ENCODE measurements at places on chromosomes 7 and 10.

- DNase-seq = no peak
These were observed 65.0 kb downstream of the POU6F2 start for GRCh38 chr7:39042670-39043069.

DNA sequence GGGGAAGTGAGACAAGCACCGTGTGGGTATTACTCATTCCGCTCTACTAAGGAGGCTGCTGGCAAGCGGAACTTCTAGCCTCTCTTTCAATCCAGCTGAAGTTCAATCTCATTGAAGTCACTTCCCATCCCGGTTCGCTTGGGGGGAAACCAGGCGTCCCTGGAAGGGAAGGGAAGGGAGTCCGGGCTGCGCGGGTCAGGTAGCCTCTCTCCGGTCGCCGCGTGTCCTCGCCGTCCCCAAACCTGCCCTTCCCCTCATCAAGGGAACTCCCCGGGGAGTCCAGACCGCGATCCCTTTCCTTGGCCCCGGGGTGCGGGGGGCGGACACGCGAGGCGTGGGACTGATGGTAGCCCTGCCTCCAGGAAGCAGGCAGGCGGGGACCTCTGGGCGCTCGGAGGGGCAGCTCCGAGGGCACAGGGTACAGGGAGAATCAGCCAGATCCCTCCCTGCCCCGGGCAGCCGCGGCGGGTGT, 598 bp upstream of the ZEB1 start:
- DNase-seq = peak; percentile 55

DNA sequence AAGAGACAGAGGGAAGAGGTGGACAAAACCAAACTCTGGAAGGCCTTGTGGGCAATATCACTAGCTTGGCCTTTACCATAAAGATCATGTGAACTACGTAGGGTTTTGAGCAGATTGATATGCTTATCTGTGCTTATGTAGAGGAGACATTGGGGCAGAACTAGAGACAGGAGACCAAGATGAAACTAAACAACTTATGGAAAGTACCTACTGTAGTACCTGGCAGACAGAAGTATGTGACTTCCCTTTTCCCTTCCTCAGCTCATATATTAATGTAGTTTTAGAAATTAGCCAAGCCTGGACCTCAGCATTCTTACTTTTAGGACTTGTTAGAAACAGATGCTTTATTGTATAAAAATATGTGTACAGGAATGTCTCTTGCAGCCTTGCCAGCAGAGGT, 14.0 kb upstream of the IL6 start:
- DNase-seq = no peak

DNA sequence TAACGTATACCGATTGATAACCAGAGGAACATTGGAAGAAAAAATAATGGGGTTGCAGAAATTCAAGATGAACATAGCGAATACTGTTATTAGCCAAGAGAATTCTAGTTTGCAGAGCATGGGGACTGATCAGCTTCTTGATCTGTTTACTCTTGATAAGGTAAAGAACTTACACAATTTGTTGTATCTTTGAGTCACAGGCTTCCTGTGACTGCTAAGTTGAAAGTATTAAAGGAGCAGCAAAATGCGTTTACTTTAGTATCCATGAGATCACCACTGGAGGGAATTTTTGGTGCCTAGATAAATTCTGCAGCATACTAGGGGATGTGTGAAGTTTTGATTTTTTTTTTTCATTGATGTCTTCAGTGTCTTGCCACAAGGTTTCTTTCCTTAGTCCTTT, 103.6 kb downstream of the BTAF1 start:
- DNase-seq = no peak

DNA sequence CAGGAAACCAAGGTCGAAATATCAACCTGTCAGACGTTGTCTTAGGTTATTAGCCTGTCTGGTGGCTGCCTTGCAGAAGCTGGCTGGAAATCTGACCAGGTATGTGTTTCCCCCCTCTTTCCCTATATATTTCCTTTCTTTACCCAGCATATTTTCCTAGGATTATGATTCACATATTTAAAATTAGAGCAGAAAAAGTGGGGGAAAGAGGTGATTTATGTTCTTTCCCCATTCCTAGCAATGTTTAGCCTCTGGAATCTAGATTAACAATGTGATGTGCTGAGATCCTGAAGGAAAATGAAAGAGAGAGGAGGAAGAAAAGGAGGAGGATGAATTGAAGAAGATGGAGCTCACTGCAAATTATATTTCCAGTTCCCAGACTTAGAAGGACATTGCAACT, 421.4 kb upstream of the AUTS2 start:
- no peak for DNase-seq

DNA sequence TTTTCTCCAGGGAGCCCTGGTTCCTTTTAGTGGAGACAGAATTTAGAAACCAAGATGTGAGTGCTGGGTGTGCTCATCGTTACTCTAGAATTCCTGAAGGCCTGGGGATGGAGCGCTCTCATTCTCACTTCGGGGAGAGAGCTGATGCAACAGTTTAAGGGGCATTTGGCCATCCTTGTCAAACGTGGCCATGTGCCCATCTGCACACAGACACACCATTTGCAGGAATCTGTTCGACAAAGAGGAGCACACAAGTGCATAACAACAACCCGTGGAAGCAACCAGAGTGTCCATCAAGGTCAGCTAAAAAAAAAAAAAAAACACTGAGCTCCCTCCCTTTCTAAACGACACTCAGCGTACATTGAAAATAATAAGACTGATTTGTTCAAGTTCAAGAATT, 23.0 kb upstream of the RET start:
- DNase-seq = no peak

DNA sequence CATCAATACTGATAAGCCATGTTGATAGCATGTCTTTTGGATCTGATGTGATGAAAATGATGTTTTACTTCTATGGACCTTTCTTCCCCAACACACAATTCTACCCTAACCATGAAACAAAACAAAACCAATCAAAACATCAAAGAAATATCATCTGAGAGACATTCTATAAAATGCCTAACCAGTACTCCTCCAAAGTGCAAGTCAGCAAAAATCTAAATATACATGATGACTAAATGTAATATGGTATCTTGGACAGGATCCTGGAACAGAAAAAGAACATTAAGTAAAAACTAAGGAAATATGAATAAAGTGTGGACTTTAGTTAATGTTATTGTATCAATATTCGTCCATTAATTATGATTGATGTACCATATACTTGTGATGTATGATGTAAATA, 625.1 kb downstream of the MAGI2 start:
- no peak for DNase-seq

DNA sequence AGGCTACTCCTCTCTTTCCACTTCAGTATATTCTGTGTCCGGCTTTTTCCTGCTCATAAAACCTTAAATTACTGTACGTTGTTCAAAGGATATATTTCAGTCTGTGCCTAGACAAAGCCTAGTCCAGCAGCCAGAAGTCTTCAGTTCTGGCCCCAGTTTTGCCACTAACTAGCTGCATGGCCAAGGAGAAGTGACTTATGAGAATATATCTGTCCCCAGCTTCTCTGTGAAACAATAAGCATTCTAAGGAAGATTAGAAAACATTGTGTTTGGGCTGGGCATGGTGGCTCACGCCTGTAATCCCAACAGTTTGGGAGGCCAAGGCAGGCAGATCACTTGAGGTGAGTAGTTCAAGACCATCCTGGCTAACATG, 105.0 kb upstream of the HDAC9 start:
- DNase-seq = no peak

DNA sequence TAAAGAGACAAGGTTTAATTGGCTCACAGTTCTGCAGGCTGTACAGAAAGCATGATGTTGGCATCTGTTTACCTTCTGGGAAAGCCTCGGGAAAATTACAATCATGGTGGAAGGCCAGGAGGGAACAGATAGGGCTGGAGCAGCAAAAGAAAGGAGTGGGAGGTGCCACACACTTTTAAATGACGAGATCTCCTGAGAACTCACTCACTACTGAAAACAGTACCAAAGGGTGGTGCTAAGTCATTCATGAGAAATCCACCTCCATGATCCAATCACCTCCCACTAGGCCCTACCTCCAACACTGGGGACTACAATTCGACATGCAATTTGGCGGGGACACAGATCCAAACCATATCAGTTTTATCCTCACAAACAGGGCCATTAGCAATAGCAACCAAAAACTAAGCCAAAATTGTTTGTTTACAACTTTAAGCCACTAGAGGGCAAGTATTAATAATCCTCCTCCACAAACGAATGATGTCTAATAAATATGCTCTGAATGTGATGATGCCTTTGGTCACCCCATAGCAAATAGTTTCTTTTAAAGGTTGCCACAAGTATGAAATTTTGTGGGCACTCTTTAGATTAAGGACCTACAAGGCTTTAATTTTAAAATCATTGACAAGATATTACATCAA, 129.2 kb upstream of the NRBF2 start:
- no peak for DNase-seq

- no peak for DNase-seq
These were observed 69.3 kb upstream of the PHYHIPL start for GRCh38 chr10:59107147-59107546.

- no peak for DNase-seq
These were observed 85.6 kb downstream of the AOAH start for GRCh38 chr7:36638586-36639263.

DNA sequence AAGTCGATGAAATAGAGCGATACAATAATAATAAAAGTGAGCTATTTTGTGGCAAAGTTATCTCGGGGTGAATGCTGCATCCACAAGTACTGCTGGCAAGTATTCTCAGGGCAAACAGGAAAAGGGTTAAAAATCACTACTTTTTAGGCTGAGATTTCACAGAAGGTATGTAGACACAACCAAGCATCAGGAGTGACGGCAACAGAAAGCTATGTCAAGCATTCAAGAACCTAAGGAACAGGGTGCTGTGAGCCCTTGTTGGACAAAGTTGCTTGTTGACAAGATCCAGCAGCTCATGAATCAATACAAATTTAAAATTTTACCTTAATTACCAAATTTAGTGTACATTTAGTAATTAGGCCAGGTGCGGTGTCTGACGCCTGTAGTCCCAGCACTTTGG, 41.2 kb upstream of the C1QL3 start:
- DNase-seq = no peak

DNA sequence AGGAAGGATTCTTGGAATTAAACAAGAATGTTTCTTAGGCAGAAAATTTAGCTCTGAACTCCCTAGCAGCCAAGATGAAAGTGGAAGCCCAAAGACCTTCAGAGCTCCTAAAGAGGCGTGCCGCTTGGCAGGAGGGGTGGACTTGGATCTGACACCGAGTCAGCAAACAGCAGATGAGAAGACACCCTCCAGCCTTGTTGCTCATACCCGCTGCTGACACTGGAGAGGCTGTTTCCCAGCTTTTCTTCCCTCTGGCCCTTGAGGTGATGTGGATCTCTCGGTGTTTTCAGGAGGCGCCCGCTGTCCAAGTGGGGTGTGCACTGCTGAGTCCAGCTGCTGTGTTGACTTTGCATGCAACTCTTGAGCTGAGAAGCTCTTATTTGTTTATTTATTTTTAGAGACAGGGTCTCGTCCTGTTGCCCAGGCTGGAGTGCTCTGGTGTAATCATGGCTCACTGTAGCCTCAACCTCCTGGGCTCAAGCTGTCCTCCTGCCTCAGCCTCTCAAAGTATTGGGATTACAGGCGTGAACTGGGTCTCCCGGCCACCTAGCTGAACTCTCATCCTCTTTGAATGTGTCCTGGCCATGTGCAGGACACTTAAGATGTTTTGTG, 21.5 kb downstream of the SLC18A2 start:
- DNase-seq = no peak

GRCh38 chr10:58180666-58181065, 87.0 kb downstream of the IPMK start:
- DNase-seq = no peak

DNA sequence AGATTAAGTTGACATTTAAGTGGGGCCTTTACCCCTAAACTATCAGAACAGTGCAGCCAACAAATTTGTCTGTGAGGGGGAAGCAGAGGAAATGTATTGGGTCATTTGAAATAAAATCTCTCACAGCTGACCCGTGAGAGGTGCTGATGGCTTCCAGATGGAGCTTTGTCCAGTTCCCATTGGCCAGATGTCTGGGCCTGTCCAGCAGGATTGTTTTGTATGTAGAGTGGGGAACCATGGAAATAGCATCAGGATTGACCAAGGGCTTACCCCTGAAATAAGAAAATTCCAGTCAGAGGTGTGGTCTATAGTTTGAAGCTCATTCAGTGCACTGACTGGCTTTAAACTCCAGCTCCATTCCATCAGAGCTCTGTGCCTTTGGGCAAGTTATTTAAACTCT, 50.6 kb downstream of the INHBA start:
- DNase-seq = no peak

DNA sequence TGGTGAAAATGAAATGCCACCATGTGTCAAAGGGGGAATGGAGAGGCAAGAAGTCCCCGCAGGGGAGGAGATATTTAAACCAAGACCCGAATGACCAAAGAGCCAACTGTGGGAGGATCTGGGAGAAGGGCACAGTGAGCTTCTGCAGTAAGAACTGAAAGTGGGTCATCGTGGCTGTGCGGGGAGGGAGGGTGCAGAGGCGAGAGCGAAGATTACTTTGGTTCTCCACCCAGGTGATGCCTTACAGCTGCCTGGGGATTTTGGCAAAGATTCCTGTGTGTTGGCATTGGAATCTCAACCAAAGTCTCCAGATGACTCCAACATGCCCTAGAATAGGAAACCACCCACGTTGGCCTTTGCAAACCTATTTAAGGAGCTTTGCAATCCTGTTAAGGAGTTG, 44.2 kb upstream of the ADAM12 start:
- no peak for DNase-seq
